ENCODE measurements at places on chromosomes 13 and 19. TPM values are rescaled to one million over a fixed set of nuclear protein-coding genes. Genes with fewer than 3 reads are reported as not detected.

GRCh38 chr19:44111910-44112463, 1.2 kb upstream of the ZNF225 start:
- no peak for DNase-seq

The KLHL1 gene
- not detected for total RNA-seq

The ZNF471 gene
- 7.4 TPM for total RNA-seq

- DNase-seq, result no peak
Measured at GRCh38 chr13:33362986-33363727, 77.6 kb upstream of the STARD13 start.

The SIGLEC8 gene
- total RNA-seq, result not detected

Data from heart left ventricle (tissue), 16 donors.